GM12864 (cell line): ENCODE measurements at places on chromosomes 16 and 17.

DNA sequence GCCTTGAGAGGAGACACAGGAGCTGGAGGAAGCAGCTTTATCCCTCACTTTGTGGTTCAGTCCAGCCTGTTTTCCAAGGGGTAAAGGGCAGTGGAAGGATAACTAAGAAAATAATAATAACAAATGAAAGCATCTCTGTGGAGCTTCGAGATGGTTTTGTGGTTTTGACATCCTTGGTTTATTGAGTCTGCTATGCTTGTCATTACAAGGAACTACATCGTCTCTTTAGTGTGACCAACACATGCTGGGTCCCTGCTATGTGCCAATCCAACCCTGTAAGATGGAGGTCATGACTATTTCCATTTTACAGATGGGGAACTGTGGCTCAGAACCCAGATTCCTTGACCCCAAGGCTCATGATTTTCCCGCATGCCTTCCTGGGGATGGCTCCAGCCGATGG is 124.8 kb downstream of the MRM1 start:
- no peak for DNase-seq

DNA sequence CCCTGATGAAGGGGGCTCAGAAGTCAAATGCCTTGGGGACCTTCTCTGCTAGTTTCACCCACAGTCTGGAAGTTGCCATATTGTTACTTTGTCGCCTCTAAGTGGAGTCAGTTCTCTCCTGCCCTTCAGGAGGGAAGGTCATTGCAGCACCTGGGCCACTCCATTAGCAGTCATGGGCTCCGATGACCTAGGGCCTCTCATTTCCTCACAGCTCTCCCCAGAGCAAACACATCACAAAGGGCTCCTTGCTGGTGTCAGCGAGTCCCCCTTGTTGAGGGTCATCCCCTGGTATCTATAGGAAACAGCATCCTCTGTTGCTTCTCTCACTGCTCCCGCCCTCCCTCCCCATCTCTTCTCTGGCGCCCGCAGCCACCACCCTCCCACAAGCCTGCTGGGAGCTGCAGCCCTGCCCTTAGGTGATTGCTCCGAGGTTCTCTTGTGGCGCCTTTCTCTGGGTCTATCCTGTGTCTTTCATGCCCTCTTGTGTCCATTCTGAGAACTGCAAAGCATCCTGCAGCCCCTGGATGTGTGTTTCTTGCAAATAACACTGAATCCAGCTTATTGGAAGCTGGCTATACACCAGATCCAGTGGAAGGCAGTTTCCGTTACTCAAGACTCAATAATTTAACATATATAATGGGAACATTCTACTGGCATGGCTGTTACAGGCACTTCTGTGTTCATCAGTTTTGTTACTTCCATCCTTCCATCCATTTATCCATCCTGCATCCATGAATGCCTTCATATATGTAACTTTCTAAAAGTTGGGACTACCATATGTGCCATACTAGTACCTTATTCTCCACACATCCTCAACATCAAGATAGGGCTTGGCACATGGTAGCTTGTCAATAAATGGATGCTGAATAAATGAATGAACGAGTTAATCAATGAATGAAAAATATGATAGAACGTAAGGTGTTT is 21.2 kb downstream of the PDILT start:
- peak; percentile 19 for DNase-seq

GRCh38 chr17:36198831-36199465 is 2.4 kb upstream of the CCL3L1 start:
- DNase-seq: no peak

- no peak for DNase-seq
Measured at GRCh38 chr16:84307209-84307954, 12.7 kb downstream of the WFDC1 start.

DNA sequence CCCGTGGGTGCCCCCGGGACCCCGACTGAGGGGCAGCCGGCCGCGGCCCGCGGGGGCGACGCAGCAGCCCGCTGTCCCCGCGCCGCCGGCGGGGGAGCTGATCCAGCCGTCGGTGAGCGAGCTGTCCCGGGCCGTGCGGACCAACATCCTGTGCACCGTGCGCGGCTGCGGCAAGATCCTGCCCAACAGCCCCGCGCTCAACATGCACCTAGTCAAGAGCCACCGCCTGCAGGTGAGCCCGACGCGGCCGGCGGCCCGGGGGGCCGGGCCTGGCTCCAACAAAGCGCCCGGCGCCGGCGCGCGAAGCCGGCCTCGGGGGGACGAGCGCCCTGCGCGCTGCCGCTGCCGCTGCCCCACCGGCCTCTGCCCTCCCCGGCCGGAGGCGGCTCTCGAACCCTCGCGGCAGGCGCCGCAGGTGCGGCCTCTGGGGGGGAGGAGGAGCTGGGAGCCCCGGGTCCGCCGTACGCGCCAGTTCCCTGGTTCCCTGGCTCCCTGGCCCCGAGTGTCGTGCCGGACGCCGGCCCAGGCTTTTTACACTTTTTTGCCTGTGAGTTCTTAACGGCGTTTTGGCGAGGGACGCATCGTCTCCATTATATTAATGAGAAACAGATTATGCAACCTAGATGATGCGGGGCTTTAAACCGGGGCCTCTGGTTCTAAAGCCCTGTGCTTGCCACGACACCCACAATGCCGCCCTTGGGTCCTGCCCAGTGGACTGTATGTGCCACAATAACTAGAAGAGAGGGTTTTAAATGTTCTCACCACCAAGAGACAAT is 521 bp downstream of the ATMIN start:
- no peak for DNase-seq

GRCh38 chr17:16938496-16939207 is 33.3 kb downstream of the TNFRSF13B start:
- no peak for DNase-seq

- DNase-seq: no peak
Measured at GRCh38 chr17:39000021-39000601, 32.9 kb upstream of the FBXO47 start.

GRCh38 chr17:33241390-33241789 is 51.7 kb downstream of the ASIC2 start:
- no peak for DNase-seq

DNA sequence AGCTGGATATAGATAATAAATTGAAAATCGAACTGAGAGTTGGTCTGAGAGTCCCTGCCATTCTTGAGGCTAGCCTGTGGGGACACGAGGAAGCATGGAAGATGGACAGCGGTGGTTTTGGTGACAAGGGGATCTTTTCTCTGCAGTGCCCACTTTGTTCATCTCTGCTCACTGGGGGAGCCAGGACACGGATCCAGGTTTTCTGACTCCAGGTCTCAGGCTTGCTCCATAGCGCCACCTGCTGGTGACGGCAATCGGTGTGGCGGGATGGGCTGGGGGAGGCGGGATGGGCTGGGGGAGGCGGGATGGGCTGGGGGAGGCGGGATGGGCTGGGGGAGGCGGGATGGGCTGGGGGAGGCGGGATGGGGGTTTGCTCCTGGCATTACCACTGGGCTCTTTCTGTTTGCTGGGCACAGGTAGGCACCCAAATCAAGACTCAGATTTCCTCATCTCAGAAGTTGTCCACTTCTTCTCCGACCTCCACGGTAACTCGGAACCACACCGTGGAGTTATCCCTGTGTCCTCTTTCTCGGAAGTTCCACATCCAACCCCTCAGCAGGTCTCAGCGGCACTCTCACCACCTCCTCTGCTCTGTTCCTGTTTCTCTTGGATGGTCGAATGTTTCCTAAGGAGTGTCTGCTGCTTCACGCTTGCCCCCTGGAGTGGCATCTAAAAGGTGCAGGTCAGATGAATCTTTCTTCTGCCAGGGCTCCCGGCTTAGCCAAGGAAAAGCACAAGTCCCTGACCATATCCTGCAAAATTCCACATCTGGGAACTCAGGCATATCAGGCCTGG is 142.4 kb downstream of the CYLD start:
- no peak for DNase-seq
